H9 (cell line): ENCODE measurements at places on chromosomes 7 and 10. TPM values are rescaled to one million over a fixed set of nuclear protein-coding genes. Genes with fewer than 3 reads are reported as not detected.

Gene STEAP1B
- total RNA-seq: 3.2 and 4.0 TPM in 2 replicates

DNA sequence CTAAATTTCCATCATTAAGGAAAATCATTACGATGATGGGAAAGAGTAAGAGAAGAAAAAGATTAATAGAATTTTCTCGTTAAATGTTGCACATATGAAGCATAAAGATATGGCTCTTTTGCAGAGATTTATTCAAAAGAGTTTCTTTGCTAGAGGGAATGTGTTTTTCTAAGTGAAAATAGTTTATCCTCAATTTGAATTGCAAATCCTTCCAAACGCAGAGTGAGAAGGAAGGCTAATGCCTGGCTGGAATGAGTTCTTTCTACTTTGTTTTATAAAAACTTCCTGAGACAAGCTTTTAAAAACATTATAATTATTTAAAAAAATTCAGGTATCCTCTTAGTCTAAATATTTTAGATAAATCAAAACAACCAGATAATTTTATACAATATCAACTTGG lies 14.2 kb downstream of the CYP26A1 start:
- no peak for DNase-seq
- peaks cover 5% of the 10 kb centered on the region; the same call in 1 of the 2 replicates for H3K4me1 ChIP-seq
- H3K27me3 ChIP-seq: no peaks in the 10 kb centered on the region; the same call in 1 of the 2 replicates
- H3K36me3 ChIP-seq: peaks cover 2% of the 10 kb centered on the region; the same call in 1 of the 2 replicates
- H3K4me3 ChIP-seq: no peak overlapping the region
- H3K27ac ChIP-seq: no peak overlapping the region

- H3K36me3 ChIP-seq: no peaks in the 10 kb centered on the region
- no peak for DNase-seq
- H3K4me1 ChIP-seq: no peaks in the 10 kb centered on the region
- H3K27me3 ChIP-seq: no peaks in the 10 kb centered on the region
- no peak overlapping the region for H3K27ac ChIP-seq
- no peak overlapping the region for H3K4me3 ChIP-seq
Measured at GRCh38 chr7:116097365-116098009, 66.9 kb upstream of the TFEC start.

DNA sequence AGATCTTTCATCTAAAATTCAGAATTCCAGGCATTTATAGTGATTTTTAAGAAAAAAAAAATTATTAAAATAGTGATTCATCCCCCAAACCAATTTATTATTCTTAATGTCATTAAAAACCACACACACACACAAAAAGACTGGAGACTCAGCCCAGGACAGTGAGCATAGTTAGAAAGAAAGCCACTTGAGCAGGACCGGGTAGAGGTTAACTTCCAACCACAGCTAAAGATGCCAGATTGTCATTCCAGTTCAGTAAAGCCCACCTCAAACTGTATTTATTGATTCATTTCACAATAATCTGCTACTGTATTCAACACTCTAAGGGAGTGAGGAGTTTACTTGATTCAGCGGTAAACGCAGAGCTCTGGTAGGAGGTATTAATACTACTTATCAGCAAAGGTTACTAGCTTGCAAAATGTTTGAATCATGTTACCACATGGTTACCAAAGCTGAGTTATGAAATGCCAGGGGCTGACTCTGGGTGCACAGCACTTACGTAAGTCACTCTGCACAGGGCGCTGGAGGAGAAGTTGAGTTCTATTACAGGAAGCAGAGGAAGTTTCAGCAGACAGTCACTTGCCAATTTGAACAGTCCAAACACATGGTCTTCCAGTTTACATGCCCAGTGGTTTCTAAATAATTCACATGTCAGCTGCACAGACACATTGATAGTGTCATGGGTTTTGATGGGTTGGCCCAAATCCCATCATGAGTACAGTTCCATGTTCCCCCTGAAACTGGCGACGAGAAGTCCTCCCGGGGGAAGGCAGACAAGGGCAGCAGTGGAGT lies 64.6 kb downstream of the KLF6 start:
- H3K27ac ChIP-seq: no peak overlapping the region
- no peak for DNase-seq
- no peak overlapping the region for H3K4me3 ChIP-seq
- H3K27me3 ChIP-seq: no peaks in the 10 kb centered on the region
- H3K36me3 ChIP-seq: no peaks in the 10 kb centered on the region

- no peak for DNase-seq
- H3K4me3 ChIP-seq: no peak overlapping the region
- no peak overlapping the region for H3K27ac ChIP-seq
- no peaks in the 10 kb centered on the region for H3K36me3 ChIP-seq
- H3K4me1 ChIP-seq: no peaks in the 10 kb centered on the region
Measured at GRCh38 chr7:26499315-26499897, 207.7 kb downstream of the SNX10 start.
